ENCODE measurements at places on chromosomes 2 and 18.

DNA sequence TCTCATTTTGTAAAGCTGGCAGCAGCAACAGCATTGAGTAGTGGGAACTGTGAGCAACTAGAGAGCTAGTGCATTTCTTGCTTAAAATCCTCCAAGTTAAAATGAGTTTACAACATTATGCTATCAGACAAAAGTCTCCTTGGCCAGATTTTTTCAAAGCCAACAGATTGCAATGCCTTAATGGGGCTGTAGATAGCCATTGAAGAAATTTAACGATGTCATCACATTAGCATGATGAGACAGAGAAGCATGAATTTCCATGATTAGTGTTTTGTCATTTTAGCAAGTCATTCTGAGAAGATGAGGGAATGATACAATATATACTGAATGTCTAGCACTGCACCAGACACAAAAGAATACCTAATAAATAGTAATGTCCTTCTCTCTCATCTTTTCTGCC, 307.5 kb upstream of the REG3G start:
- no peak for DNase-seq

GRCh38 chr2:228180181-228181097, 1.0 kb downstream of the SPHKAP start:
- no peak for DNase-seq

DNA sequence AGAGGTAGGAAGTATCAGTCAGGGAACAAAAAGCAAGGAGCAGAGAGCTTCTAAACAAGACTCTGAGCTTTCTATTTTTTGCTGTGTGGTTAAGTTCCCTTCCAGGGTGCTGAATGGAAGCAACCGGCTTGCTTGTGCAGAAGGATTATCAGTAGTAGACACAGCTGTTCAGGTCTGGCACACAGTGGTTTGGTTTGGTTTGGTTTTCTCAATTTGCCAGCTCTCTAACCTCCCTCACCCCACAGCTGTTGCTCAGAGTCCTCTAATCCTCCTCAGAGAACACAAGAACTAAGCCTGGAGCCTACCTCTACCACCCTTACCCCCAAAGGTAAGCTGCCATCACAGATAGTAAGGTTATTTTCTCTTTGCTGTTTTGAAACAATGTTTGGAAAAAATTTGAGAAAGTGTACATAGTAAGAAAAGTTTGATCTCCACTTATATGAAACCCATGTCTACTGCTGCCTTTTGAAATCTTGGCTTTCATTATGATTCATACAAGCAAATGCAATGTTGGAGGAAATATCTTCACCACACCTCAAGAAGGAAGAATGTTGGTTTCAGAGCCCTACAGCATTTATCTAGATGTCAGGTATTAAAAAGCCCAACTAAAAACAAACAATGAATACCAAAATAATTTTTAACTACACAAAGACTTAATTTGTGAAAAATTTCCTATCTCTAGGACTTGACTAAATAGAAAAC, 255.3 kb downstream of the NR4A2 start:
- DNase-seq, result no peak

DNA sequence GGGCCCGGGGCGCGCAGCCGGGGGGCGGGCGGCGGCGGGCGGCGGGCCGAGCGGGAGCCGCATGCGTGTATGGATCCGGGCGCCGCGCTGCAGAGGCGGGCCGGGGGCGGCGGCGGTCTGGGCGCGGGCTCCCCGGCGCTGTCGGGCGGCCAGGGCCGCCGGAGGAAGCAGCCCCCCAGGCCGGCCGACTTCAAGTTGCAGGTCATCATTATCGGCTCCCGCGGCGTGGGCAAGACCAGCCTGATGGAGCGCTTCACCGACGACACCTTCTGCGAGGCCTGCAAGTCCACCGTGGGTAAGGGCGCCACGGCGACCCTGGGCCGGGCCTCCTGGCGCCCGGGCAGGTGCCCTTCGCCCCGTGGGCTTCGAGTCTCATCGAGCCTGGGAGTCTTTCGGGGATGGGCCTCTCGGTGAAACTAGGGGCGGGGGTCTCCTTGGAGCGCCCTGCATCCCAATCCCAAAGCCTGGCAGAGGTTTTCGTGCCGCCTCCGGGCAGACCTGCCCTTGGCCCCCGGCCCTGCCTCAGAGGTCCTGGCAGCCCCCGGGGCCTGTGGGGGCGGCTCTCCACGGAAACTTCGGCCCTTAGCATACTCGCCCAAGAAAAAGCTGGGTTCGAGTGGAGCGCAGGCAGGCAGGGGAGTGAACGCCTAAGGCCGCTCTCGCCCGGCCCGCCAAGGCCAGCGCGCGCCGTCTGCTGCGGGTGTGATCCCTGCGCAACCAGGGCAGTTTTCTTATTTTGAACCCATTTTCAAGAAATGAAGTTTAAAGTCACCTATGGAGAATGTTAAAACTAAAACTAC, 622 bp downstream of the RAB12 start:
- DNase-seq, result no peak

DNA sequence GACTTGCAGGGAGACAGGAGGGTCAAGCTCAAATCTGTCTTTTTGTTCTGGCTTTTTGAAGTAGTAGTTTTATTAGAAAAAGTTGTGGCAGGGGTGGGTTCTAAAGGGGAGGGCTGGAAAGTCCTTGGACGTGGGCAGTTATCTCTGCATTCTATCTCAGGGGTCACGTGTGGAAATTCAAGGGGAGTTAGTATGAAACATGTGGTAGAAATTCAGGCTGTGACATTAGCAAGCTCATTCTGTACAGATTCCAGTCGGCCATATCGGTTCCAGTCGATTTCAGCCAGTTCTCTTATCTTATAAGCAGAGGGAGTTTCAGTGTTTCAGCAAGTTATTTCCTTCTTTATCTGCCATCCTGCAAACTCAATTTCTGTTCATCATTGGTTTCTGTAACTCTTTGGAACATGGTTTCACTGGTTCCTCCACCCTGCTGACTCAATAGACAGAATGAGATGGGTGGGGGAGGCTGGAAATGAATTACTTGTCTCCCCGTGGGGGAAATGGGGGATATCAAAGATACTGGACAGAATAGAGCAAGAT, 53.0 kb downstream of the RAB27B start:
- DNase-seq, result no peak

GRCh38 chr2:68216454-68217310, 35.6 kb downstream of the PPP3R1 start:
- DNase-seq, result peak; percentile 57

GRCh38 chr2:118925981-118926380, 16.0 kb upstream of the MARCO start:
- DNase-seq, result no peak

DNA sequence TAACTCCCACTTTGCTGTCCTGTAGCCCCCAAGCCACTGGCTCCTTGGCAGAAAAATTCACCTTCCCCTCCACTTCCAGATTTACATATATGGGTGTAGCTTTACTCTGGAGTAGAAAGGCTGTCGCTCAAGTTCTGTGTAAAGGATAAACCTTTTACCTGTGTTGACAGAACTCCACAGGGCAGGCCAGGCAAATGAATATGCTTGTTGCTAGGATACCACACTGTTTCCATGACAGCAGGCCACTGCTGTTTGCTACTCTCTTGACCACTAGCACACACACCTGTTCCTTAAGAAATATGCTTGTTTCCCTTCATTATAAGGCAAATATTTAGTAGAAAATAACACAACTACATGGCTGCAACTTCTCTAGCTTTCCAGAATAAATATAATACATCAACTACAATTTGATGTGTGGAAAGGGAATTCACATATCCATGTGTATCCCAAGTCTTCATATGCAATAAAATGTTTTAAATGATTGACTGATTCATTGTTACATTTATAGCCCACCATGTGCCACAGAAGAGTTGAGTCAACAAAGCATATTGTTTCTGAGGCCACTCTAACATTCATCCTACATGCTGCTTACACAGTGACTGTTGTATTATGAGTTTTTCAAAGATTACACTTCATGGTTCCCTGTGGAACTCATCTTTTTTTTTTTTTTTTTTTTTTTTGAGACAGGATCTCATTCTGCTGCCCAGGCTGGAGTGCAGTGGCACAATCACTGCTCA, 56.2 kb upstream of the ROCK1 start:
- no peak for DNase-seq

GRCh38 chr2:116264872-116265271, 1549.6 kb upstream of the DDX18 start:
- DNase-seq, result no peak

DNA sequence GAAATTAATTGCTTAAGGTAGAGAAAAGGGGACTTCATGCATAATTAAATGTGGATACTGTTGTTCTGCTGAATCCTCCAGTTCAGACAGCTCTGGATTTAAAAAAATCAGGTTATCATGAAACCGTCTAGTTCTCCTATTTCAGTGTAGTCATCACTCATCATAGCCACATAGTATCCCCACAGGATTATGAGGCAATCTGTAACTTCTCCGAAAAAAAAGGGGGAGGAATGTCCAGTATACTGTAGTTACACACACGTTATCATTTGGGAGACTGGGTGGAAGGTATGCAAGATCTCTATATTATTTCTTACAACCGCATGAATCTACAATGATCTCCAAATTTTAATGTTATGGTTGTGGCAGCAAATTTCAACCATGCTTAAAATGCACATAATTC, 114.0 kb downstream of the HIBCH start:
- peak; percentile 44 for DNase-seq

DNA sequence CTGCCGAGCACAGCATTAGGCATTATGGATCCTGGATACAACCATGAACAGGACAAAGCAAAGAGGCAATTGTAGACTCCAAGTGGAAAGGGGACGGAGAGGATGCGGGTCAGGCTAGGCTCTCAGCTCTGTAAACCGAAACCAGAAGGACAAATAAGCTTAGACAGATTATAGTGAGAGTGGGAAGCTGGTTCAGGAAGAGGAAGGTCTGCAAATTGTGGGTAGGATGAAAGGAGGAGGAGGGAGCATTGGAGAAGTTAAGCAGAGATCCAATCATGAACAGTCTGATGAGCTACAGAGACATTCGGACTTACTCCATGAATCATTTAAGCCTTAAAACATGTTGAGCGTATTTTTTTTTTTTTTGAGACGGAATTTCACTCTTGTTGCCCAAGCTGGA, 3.0 kb downstream of the MSH6 start:
- no peak for DNase-seq

DNA sequence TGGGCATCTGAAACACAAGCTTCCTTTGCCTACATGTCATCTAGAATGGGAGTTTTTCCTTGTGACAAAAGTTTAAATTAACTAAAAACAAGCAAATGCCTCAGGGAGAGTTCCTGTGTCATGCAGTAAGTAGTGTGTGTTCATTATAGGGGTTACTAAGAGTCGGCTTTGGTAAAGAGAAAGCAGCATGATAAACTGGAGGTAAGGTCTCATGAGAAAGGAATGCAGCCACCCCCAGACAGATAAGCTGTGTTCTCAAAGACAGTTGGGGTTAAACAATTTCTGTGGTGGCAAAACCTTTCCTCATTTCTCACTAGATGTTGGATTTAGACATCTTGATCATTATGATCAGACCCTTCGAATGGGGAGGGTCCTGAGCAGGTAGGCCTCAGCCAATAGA, 129.7 kb downstream of the MAP4K4 start:
- DNase-seq, result peak; percentile 96

DNA sequence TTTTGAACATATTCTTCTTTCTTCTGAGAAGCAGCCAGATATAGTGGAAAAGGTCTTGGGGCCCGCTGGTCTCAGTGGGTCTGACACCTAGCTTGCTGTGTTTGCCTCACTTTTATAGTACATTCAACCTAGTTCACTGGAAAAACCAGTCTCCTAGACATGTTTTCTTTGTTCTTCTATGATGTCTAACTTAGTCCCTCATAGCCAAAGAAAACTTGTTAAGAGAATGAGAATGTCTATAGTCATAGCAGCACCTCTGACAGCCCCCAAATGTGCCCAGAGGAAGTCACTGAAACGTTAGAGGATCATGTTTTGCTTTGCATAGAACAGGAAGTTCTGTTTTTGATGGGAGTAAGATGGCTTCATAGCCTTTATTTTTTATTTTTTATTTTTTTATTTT, 40.3 kb downstream of the TNFRSF11A start:
- DNase-seq, result no peak

- peak; percentile 93 for DNase-seq
Measured at GRCh38 chr18:37299471-37300304, 265.9 kb downstream of the CELF4 start.

GRCh38 chr2:10875126-10875525, 36.6 kb upstream of the KCNF1 start:
- DNase-seq, result no peak

DNA sequence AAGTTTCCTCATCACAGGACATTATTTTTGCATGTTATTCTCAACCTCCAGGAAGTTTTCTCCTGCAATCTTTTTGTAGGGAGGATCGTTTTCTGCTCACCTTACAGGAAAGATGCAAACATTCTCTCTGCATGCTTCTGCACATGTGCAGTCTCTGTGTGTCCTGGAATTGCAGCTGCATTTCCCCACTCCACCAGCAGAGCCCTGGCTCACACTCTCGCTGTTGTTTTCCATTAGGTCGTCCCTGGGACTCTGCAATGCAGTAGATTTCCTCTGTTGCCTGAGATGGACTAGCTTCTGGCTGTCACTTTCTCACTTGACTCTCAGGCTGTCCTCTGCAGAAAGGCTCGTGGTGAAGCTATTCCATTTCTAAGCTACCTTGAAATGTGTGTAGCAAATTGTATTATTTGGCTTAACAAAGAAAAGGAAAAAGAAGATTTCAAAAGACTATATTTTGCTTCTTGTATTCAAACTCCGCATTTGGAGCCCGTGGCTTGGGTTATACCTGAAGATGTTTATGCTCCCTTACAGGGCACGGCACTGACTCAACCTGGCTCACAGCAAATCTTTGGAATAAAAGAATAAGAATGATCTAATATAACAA, 346.7 kb downstream of the RAD51AP2 start:
- DNase-seq, result peak; percentile 23

GRCh38 chr2:52465287-52465686, 1302.3 kb upstream of the CHAC2 start:
- peak; percentile 37 for DNase-seq

DNA sequence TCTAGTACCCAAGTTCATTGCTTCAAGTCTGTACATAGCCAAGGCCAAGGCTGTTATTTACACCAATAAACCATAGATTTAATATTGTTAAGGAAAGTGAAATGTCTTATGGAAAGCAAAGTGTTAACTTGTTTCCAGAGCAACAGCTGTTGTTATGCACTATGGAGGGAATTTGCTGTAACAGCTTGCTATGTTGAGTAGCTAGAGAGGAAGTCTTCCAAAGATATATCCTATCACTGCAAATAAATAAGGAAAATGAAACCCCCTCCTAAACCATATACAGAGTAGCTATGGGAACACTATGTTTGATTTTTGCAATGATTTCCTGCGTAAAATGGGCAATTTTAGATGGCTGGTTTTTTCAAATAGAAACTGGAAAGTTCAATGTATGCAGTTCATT, 21.1 kb downstream of the TMEM182 start:
- DNase-seq, result no peak

DNA sequence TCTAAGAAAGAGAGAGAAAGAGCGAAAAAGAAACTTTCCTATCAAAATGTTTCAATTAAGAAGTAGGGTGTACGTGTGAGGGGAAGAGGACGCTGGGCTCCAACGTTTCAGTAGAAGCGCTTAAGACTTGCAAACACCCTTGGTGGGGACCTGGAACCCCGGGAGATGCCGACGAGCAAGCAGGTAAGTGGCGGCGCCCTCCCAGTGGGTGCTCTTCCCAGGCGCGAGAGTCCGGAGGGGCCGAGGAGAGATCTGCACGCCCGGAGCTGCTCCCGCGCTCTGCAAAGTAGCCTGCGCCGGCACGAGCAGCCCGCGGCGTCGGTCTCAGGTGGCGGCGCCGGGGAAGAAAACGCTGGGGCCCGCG, 678 bp upstream of the OTX1 start:
- DNase-seq, result peak; percentile 8

GRCh38 chr18:49169037-49169521, 218.3 kb upstream of the SMAD7 start:
- DNase-seq, result no peak
